ENCODE measurements at places on chromosomes 2 and 18.

DNA sequence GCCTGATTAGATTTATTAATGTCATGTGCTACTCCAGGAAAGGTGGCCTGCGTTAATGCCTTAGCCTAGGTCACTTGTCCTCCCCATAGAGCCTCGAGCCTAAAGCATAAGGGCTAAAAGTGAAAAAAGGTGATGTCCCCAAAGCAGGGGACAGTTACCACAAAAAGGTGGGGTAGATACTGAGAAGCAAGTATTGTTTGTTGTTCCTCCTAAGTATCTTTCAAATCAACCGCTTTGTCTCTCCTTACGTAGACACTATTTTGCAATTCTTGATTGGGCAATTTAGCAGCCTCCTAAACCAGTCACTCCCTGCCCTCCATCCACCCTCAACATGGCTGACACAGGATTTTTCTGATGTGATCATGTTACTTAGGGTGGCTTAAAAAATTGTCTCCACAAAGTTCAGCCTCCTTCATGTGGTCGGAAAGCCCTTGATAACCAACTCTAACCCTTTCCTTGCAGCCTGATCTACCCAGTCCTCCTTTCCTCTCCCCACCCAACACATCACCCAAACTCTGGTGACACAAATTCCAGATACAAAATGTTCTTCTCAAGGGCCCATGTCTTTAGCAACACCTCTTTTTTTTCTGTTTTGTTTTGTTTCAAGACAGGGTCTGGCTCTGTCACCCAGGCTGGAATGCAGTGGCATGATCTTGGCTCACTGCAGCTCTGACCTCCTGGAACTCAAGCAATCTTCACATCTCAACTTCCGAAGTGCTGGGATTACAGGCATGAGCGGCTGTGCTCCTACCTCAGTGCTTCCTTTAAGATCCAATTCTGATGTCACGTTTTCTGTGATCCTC is 6.9 kb downstream of the INHA start:
- no peak for DNase-seq

DNA sequence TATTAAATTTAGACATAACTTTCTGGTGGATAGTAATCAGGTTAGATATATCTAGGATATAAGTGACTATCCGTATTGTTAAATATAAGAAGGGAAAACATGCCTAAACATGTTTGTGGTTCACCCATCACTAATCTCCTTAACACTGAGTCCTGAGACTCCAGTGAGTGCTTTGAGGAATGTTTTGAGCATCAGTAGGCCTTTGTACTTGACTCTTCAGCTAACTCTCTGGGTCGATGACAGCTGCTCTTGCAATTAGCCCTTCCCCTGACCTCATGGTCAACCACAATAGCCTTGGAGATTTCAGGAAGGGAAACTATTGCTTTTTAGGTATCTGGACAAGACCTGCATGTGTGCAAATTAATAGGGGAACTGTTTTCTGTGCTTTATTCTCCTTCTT is 716.8 kb downstream of the EPHA4 start:
- DNase-seq: no peak

- DNase-seq: no peak
Measured at GRCh38 chr2:130327703-130328527, 14.8 kb upstream of the IMP4 start.

- no peak for DNase-seq
Measured at GRCh38 chr2:31286961-31287550, 53.1 kb downstream of the EHD3 start.
